ENCODE measurements at places on chromosomes 12 and 14.

- no peak for DNase-seq
Measured at GRCh38 chr14:76430017-76430416, 54.1 kb downstream of the ESRRB start.

GRCh38 chr14:69870613-69871012 lies 8.6 kb upstream of the SMOC1 start:
- no peak for DNase-seq

GRCh38 chr14:34174973-34175372 lies 224.1 kb upstream of the EGLN3 start:
- no peak for DNase-seq

- no peak for DNase-seq
Measured at GRCh38 chr12:27176765-27177164, 67.3 kb upstream of the STK38L start.

GRCh38 chr12:121089813-121090430 lies 42.8 kb upstream of the P2RX7 start:
- no peak for DNase-seq

All from erythroblast (primary cell).